Type B pancreatic cell (in vitro differentiated cells): ENCODE measurements at places on chromosomes 3 and 15.

DNA sequence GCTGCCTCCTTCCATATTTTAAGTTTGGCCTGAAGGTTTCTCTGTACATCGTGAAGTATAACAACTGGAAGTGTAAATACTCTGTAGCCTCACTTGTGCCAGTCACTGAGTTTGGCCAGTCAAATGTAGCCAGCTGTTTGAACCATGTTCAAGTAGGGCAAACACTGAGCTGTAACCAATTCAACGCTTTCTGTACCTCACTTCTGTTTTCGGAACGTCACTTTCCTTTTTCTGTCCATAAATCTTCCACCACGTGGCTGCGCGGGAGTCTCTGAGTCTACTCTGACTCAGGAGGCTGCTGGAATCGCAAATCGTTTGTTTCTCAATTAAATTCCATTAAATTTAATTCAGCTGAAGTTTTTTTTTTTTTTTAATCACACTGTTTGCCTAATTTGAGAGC lies 88.8 kb upstream of the RARB start:
- no peaks in the 10 kb centered on the region for H3K36me3 ChIP-seq
- no peak overlapping the region for H3K27ac ChIP-seq
- peaks cover 22% of the 10 kb centered on the region for H3K4me1 ChIP-seq
- no peaks in the 10 kb centered on the region for H3K27me3 ChIP-seq
- DNase-seq, result no peak

- no peaks in the 10 kb centered on the region for H3K36me3 ChIP-seq
- H3K27me3 ChIP-seq, result no peaks in the 10 kb centered on the region
- no peak overlapping the region for H3K27ac ChIP-seq
- H3K4me1 ChIP-seq, result peaks cover 12% of the 10 kb centered on the region
Measured at GRCh38 chr3:160735826-160736225, 20.2 kb upstream of the PPM1L start.

DNA sequence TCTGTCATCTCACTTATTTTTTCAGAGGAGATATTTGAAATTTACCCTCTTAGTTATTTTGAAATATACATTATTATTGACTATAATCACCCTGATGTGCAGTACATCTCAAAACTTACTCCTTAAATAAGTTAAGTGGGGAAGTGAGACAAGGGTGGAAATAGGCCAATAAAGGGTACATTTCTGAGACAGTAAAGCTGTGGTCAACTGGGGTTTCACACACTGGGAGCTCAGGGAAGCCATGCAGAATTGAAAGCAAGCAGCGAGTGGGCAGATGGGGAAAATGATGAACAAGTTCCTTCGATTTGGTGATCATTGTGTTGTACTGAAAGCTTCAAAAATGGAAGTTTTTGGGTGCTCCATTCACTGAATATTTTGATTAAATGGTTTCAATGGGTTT lies 21.6 kb upstream of the MOBP start:
- no peak overlapping the region for H3K4me3 ChIP-seq
- DNase-seq, result no peak

GRCh38 chr15:63296195-63296594 lies 18.8 kb downstream of the APH1B start:
- H3K27me3 ChIP-seq, result no peaks in the 10 kb centered on the region
- H3K27ac ChIP-seq, result peak overlapping the region; percentile 22
- no peak for DNase-seq
- peaks cover 26% of the 10 kb centered on the region for H3K36me3 ChIP-seq
- peaks cover 25% of the 10 kb centered on the region for H3K4me1 ChIP-seq
